ENCODE measurements at places on chromosomes 16 and 17.

GRCh38 chr17:71986886-71987285 lies 133.9 kb upstream of the SOX9 start:
- no peak for DNase-seq

- DNase-seq: no peak
These were observed 65.0 kb downstream of the AMFR start for GRCh38 chr16:56360117-56361008.

DNA sequence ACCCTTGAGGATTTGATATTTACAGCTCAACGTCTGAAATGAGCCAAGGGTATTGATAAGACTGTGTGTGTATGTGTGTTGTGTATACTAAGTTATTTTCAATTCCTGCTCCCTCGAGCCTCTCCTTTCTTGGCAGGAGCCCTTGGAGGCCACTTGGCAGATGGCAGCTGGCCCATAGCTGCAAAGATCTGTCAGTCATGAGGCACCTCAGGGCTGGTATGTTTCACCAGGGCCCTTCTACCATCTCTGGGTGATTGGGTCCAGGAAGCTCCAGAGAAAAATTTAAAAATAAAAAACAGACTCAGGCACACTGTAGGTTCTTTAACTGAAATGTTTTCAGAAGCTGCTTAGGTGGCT lies 355.7 kb downstream of the HAPSTR1 start:
- DNase-seq: no peak

DNA sequence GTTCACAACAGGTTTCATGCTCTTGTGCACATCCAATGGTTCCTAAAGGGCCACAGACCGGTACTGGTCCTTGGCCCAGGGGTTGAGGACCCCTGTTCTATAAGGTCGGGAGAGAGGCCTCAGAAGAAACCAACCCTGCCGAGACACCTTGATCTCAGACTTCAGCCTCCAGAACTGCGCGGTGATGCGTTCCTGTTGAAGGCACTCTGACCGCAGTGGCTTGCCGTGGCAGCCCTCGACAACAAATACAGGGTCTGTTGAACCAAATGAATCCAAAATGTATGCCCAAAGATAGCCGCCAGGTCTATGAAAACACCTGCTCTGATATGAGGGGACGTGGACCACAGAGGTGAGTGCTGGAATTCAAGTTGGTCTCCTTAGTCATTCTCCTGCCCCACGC lies 389.8 kb downstream of the SEC14L1 start:
- no peak for DNase-seq

DNA sequence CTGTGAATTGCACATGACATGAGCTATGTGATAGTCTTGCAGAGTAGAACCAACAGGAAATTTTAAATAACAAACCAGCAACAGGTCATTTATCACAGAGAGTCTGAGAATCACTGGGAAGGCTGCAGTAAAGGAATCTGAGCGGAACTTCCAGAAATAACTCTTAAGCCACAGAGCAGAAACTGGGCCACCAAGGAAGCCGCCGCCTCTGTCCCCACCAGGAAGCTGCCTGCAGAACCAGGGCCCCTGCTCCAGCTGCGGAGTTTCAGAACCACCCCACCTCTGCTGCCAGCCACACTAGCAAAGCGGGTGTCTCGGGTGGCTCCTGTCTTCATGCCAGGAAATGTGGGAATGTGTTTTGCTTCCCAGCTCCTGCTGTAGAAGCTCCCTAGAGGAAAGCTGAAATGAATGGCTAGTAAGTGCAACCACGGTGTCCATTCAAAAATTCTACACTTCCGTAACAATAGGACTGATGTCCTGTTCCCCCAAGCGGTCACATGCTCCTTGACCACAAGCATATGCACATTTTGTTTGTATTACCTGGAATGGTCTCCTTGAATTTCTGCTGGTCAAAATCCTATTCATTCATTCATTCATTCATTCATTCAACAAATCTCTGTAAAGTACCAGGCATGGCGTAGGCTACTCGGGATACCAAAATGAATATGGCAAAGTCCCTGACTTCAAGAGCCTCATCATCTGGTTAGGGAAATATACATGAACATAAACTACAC lies 7.7 kb upstream of the ITPRIPL2 start:
- DNase-seq: no peak

GRCh38 chr17:79674506-79675412 lies 56.0 kb upstream of the ENPP7 start:
- DNase-seq: no peak

GRCh38 chr17:57744195-57745170 lies 616 bp downstream of the CCDC182 start:
- no peak for DNase-seq

DNA sequence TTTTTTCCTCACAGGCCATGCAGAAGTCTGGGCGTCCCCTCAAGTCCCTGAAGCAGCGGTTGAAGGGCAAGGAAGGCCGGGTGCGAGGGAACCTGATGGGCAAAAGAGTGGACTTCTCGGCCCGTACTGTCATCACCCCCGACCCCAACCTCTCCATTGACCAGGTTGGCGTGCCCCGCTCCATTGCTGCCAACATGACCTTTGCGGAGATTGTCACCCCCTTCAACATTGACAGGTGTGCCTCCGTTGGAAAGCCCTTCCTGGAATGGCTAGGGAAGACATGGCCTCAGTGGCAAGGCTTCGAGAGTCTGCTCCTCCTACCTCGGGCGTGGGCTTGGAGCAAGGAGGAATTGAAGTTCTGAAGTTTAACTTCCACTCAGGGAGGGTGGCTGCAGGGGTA lies 13.5 kb downstream of the POLR2A start:
- no peak for DNase-seq

DNA sequence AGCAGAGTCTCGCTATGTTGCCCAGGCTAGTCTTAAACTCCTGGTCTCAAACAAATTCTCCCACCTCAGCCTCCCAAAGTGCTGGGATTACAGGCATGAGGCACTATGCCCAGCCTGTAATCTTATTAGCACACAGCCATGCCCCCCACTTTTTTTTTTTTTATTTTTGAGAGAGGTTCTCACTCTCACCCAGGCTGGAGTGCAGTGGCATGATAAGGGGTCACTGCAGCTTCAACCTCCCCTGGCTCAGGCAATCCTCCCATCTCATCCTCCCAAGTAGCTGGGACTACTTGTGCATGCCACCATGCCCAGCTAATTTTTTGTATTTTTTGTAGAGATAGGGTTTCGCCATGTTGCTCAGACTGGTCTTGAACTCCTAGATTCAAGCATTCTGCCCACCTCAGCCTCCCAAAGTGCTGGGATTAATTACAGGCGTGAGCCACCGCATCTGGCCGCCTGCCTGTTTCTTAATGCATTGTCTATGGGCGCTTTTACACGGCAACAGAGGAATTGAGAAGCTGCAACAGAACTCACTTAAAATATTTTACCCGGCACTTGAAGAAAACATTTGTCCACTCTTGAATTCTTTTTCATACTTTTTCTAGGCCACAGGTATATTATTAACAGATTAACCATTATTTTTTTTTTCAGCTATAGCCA lies 8.8 kb upstream of the CEP20 start:
- DNase-seq: no peak

DNA sequence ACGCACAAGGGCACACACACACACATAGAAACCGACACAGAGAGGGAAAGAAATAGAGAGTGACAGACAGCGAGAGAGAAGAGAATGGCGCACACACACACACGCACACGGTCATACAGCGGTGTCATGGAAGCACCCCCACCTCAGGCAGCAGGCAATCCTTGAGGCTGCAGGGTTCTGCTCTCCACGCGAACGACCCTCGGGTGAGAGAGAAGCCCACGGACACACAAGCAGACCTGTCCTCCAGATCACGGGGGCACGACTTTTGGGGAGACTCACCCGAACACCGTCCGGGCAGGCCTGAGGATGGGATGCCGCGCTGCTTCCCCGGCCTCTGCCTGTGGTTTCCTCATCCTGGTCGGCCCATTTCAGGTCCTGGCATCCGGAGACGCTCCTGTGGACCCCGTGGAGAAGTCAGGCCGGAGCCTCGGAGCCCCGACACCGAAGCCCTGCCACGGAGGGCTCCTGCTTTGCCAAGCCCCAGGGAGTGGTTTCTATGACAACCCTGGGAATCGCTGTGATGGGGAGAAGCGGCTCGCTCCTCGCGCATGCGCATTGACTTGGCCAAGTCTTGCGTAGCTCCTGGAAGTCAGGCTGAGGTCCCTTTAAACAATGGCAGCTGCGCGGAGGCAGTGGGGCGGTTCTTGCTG lies 118.2 kb upstream of the KCNJ18 start:
- DNase-seq: no peak

Data from osteocyte (in vitro differentiated cells).